ENCODE measurements at places on chromosomes 2 and 18.

- DNase-seq, result no peak
Measured at GRCh38 chr18:49024804-49025421, 74.1 kb upstream of the SMAD7 start.

DNA sequence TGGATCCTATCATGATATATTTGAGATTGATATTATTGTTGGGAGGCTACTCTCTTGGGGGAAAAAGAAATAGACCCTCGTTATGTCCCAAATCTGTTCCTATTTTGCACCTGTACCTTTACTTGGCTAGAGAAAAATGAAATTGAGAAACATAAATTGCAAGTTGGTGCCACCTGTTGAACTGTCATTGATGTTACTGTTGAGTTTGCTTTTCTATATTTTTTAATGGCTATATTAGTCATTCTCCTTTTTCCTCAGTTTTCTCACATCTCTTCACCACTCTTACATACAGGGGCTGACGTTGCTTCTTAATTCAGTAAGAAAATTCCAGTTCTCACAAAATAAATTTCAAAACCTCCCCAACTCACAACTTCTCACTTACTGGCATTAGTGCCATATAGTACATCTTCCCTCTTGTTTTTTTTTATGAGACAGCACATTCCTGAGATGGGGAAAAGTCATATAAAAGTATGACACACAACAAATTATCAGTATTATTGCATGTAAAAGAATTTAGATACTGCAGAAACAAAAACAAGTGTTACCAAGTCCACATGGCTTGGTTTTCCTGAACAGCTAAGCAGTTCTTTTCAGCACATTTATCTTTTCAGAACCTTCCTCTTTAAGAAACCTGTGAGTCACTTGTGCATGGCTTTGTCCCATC, 348.3 kb upstream of the DSEL start:
- no peak for DNase-seq

- DNase-seq, result no peak
Measured at GRCh38 chr2:226799976-226800940, 638 bp upstream of the IRS1 start.

DNA sequence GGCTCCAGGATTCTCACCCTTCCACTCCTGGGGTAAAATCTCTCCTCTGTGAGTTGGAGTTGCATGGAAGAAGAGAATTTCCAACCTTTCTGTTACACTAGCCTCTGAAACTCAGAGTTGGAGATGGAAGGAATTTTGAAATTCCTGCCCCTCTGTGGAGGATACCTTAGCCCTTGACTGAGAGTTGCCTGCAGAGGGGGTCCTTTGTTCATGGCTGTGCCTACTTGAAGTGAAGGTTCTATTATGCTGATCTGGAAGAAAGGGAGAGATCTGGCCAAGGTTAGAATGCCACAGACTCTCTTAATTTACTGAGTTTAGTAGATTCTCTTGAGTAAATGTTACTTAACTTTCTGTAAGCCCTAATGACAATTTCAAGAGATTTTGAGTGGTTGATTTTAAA, 626.6 kb upstream of the GYPC start:
- DNase-seq, result no peak

- DNase-seq, result no peak
Measured at GRCh38 chr2:219350710-219351221, 18.2 kb upstream of the RESP18 start.
